Kidney (tissue), 22 donors: ENCODE measurements at places on chromosomes 2 and 18. TPM values are rescaled to one million over a fixed set of nuclear protein-coding genes. Genes with fewer than 3 reads are reported as not detected.

- DNase-seq = no peak
These were observed 4.0 kb downstream of the TCF7L1 start for GRCh38 chr2:85137156-85137555.

Gene CRYGD
- not detected for polyA plus RNA-seq

- DNase-seq = no peak
These were observed 95.3 kb upstream of the B3GNT7 start for GRCh38 chr2:231300020-231300721.

- no peak for DNase-seq
These were observed 18.2 kb upstream of the CRIM1 start for GRCh38 chr2:36337354-36337753.

- no peak for DNase-seq
These were observed 86.6 kb downstream of the COL5A2 start for GRCh38 chr2:189092936-189093335.

DNA sequence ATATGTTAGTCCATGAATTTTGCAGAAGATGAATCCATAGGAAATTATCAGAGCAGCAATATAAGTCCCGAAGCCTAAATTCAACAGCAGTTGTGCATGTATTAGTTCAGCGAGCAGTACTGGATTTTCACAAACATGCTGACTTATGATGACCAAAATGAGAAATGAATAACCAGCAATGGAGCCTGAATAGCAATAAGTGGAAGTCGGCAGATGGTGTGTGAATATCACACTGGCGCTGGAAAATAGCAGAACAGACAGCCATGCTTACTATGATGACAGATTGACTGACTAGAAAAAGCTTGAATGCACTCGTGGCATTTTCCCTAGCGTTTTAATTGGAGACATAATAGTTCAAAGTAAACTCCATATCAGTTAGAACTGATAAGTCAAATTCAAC is 1114.5 kb downstream of the DSC3 start:
- DNase-seq = no peak

Gene ZSWIM2
- not detected for polyA plus RNA-seq

- DNase-seq = peak; percentile 29
These were observed 971 bp downstream of the ZNF385B start for GRCh38 chr2:179860255-179861026.

GRCh38 chr2:240936106-240936505 is 30.0 kb downstream of the CROCC2 start:
- DNase-seq = no peak

Gene MC5R
- polyA plus RNA-seq = not detected
